Natural killer cell treated with Interleukin-12 subunit alpha and Interleukin-12 subunit beta and Interleukin-15 and Interleukin-18, amount 100 ng/mL, for 72 hours (primary cell): ENCODE measurements at places on chromosomes 5 and 9.

GRCh38 chr5:57172466-57173318, 1.2 kb upstream of the GPBP1 start:
- H3K4me3 ChIP-seq: peak overlapping the region; percentile 98
- peaks cover 30% of the 10 kb centered on the region for H3K4me1 ChIP-seq

DNA sequence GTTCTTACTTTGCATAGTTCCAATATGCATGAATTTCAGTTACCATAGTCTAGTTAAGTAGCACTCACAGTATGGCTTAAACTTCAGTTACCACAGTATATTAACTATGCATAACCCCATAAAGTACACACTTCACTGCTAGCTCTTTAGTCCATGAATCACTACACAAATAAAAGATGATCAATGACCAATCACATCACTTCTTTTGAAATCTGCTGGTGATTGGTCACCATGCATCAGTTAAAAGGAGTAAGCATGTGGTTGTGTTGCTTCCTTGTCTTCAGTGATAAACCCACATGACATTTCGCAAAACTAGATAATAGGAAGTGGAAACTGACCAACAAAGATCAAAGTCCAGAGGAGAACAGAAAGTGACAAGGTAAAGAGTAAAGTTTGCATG, 79.0 kb downstream of the TAF11L14 start:
- DNase-seq: no peak
- H3K36me3 ChIP-seq: peaks cover 4% of the 10 kb centered on the region
- H3K4me1 ChIP-seq: no peaks in the 10 kb centered on the region
- no peak overlapping the region for H3K27ac ChIP-seq
- no peaks in the 10 kb centered on the region for H3K27me3 ChIP-seq
- H3K4me3 ChIP-seq: peak overlapping the region; percentile 50

GRCh38 chr5:112083623-112084022, 326.6 kb upstream of the NREP start:
- H3K4me1 ChIP-seq: no peaks in the 10 kb centered on the region

DNA sequence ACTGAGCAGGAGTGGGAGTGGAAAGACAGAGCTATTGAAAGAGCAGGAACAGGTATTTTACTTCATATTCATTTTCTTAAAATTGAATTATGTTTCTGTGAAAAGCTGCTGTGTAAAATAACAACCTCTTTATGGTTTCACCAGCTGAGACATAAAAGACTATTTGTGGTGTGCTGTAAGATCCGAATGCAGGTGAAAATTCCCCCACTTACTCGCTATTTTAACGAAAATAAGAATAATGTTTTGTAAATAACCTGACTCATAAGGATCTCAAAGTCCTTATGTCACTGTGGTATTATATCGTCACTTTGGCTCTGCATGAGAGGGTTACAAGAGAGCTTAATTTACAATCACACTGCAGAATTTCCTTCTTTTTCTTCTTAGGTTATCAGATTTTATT, 65.3 kb upstream of the NFIB start:
- H3K4me3 ChIP-seq: no peak overlapping the region
- no peaks in the 10 kb centered on the region for H3K27me3 ChIP-seq
- H3K27ac ChIP-seq: no peak overlapping the region
- DNase-seq: no peak

DNA sequence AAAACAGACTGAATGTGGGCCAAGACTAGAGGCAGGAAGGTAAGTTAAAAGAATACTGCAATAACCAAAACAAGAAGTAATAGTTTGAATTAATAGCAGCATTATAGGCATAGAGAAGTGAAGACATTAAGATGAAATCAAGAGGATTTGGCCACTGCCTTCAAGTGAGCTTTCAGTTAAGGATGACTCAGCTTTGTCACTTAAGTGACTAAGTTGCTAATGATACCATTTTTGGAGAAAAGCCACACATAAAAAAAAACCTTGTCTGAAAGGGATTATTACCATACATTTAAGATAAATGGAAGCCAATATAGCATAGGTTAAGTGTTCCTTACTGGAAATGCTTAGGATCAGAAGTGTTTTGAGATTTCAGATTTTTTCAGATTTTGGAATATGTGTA, 57.0 kb downstream of the ECPAS start:
- H3K27me3 ChIP-seq: no peaks in the 10 kb centered on the region
- peak overlapping the region; percentile 56 for H3K4me3 ChIP-seq
- H3K27ac ChIP-seq: peak overlapping the region; percentile 63

GRCh38 chr5:73229271-73229670, 56.3 kb downstream of the TMEM174 start:
- H3K4me1 ChIP-seq: peaks cover 6% of the 10 kb centered on the region
- H3K27me3 ChIP-seq: peaks cover 48% of the 10 kb centered on the region
- H3K27ac ChIP-seq: no peak overlapping the region
- H3K36me3 ChIP-seq: no peaks in the 10 kb centered on the region

DNA sequence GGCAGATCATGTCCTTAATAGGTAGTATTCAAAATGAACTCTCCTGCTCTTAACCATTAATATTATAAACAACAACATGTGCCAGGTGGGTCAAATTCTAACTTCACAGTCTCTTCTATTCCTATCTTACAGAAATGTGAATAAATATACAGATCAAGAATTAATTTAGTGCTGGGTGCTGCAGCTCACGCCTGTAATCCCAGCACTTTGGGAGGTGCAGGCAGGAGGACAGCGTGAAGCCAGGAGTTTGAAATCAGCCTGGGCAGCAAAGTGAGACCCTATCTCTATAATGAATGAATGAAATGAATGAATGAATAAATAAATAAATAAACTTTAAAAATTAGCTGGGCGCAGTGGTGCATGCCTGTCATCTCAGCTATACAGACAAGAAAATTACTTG, 34.1 kb downstream of the PTCH1 start:
- peak overlapping the region; percentile 75 for H3K27ac ChIP-seq
- H3K4me1 ChIP-seq: peaks cover 38% of the 10 kb centered on the region
